NCI-H82 (cell line): ENCODE measurements at places on chromosomes 2 and 18.

DNA sequence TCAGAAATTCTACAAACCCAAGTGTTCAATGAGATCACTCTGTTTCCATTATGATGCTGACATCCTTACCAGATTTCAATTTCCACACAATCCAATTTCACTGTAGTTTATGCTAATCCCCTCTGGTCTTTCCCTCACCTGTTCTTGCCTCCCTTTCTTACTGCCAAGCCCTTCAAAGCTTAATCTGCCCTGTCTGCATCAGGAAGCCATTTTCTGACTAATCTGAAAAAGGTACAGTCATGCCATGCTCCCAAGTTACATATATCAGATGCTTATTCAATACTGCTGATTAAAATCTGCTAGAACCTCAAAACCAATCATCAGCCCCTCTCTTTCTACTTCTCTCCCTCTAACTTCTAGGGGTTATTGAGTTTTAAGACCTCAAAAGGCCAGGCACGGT, 8.9 kb downstream of the KRTCAP3 start:
- peak; percentile 81 for DNase-seq

DNA sequence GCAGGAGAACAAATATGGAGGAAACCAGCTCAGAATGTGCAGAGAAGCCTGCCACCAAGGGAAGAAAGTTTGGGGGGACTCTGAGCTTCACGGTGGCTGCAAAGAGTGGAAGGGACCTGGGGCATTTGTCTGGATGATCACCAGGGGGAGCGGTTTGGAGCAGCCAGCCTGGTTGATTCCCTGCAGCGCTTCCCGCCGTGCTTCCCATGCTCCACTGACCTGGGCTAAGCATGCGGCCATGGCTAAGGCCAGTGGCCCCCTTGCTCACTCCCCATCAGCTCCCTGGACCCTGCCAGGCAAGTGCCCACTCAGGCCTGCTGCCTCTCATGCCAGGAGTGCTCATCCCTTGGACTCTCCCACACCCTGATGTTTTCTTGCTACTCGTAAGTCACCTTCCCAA, 27.0 kb downstream of the NTSR2 start:
- no peak for DNase-seq

DNA sequence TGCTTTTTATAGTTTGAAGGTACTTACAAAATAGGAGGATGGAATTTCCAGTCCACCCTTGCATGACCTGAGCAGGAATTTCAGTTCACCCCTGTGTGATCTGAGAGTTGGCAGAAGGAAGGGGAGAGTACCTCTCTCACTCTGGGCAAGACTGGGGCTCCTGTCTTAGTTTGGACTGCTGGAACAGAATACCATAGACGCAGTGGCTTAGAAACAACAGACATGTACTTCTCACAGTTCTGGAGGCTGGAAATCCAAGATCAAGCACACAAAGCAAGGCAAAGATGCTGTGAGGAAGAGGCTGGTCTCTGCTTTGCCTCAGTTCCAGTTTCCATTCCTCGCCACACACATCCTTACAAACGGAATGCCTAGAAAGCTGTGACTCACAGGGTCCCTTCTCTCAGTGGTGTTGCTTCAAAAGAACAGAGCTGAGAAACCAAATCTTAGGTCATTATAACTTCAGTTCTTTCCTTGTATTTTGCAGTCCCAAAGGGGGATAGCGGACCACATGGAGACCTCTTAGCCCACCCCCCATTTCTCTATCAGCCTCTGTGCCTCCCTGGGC, 108.8 kb upstream of the HAAO start:
- no peak for DNase-seq

GRCh38 chr2:24972315-24972961, 683 bp upstream of the DNAJC27 start:
- peak; percentile 72 for DNase-seq

GRCh38 chr2:158716921-158717320, 78.2 kb upstream of the DAPL1 start:
- DNase-seq, result no peak

GRCh38 chr2:91748902-91749301, 3057.4 kb downstream of the RPIA start:
- DNase-seq, result no peak

GRCh38 chr2:44549856-44550255, 188.1 kb downstream of the CAMKMT start:
- DNase-seq, result peak; percentile 27

GRCh38 chr2:38862476-38862875, 13.3 kb downstream of the DHX57 start:
- DNase-seq, result no peak

GRCh38 chr2:33342705-33343104, 133.7 kb upstream of the RASGRP3 start:
- no peak for DNase-seq

GRCh38 chr2:124585277-124585676, 560.2 kb downstream of the CNTNAP5 start:
- DNase-seq, result no peak

DNA sequence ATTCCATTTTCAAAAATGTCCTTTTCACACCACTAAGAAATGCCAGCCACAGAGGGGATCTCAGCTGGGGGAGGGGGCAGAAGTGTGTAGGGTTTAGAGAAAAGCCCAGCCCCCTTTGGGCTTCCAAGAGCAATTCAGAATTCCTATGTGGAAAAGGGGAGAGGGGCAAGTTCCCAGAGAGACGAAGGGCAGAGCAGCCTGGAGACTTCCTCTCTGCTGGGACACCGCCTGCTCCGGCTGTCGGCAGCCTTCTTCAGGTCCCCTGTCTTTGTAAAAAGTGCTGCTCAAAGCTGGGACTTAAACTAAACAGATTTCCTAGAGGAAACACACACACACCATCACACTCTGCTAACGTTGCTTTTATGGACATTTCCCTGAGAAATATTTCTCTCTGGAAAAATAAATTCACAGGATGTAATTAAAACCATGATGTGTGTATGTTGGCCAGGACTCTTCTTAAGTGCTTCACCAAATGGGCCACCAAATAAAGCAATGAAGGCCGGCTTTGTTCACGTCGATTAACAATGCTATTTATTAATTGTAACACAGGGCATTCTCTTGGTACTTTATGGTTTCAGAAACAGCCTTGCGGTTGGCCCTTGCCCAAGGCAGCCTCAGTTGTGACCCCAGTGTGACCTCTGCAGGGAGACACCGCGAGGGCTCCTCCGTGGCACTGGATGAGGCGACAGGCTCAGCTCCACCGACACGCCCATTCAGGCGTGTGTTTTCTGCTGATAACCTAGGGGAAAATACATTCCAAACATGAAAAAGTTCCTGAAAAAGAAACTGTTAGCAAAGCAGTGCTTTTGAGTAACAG, 5.6 kb upstream of the ASB1 start:
- DNase-seq, result no peak

DNA sequence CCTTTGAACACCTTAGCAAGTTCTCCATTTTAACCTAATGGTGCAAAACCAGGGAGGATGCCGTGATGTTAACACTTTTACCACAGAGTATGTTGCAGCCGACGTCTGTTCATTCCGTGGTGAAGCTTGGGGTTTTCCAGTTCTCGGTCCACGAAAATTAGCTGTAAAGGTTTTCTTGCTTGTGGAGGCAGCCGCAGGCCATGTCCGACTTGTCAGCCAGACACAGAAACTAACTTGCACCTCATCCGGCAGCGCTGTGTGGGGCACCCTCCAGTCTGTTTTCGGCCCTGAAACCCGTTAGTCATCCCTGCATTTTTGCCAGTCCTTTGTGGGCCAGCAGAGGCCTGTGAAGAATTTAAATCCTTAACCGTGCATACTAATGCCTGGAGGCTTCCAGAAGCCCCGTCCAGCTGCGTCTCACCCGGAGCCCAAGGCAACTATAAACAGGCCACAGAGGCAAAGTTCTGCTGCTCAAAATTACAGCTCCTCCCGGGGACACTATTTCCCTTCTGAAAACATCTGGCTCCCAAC, 70.6 kb downstream of the SH3YL1 start:
- DNase-seq, result no peak

DNA sequence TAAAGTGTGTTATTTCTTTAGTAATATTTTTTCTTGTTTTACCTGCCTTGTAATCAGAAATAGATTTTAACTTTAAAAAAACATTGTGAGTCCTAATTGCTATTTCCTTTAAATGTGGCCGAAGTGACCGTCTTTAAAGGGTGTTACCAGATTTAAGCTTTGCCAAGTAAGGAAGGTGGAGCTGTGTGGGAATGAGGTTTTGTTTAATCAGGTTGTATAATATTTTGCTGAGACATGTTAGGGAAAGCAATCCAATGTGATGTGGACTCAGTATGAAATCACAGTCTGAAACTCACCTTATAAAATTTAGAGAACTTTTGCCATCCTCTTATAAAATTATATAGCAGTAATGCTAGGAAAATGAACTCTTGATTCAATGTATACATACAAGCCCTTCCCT, 32.9 kb upstream of the ITPRID2 start:
- no peak for DNase-seq

DNA sequence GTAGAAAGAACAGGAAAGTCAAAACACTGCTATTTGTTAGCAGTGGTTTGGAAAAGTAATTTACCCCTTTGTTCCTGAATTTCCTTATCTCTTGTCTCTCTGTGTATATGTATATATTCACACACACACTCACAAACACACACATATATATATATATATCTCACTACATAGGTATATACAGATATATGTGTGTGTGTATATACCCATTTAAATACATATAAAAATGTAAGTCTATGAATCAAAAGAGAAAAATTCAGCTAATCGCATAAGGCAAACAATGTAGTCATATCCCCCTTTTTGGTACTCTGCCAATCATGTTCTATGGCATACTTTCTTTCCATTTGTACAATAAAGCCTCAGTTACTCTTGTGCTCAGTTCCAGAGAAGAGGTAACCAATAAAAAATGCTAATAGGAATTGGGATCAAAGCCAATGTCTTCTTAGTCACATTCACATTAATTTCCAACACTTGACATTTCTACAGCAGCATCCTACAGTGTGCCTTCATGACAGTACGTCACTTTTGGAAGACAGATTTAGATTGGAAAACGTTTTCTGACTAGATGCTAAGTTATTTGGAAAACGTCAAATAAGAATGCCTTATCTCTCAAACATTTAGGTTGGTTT, 94.6 kb downstream of the MC4R start:
- DNase-seq, result no peak

- DNase-seq, result no peak
Measured at GRCh38 chr2:233811732-233812131, 33.6 kb downstream of the MROH2A start.

- DNase-seq, result no peak
Measured at GRCh38 chr18:73286584-73286983, 418.8 kb upstream of the NETO1 start.

DNA sequence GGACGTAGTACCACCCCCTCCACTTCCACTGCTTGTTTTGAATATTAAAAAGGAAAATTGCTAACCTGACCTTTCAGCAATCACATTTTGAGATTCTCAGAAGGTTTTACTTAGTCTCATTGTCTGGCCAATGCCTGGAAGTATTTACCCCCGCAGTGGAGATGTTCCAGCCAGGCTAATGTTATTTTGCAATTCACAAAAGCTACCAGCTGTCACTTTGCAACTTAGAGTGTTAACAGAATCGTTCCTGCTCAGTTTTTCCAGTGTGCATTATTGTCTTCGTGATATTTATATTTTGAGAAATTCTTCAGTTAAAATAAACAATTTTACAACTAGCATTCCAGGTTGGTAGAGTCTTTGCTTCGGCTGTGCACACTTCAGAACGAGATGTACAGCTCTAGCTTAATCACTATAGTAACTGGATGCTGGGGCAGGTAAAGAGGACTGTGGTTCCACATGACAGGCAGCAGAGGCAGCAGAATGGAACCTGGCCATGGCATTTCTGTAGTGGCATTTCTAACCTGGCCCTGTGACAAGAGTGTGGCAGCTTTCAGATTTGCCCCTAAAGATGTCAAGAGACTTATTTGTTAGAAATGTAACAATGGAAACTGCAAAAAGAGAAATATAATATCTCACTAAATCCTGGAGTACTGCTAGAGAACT, 85.1 kb downstream of the DTNA start:
- DNase-seq, result no peak
